Endothelial cell of umbilical vein (primary cell): ENCODE measurements at places on chromosomes 6 and 20.

DNA sequence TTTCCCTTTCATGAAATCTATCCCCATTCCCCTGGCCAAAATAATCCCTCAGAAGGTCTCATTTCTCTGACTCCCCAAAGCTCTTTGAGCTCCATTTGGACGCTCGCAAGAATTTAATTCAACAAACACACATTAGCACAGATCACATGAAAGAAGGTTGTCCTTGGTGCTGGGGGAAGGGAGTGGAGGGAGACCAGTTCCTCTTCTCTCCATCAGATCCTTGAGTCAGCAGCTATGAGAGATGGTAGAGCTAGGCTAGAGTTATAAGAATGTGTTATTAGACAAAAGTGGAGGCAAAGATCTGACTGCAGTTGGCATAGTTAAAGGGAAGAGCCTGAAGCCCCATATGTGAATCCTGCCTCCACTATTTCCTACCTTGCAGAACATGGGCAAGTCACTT, 184.2 kb upstream of the CDYL start:
- H3K27ac ChIP-seq, result no peak overlapping the region
- H3K27me3 ChIP-seq, result no peaks in the 10 kb centered on the region
- no peaks in the 10 kb centered on the region for H3K36me3 ChIP-seq
- no peaks in the 10 kb centered on the region for H3K4me1 ChIP-seq
- DNase-seq, result no peak

GRCh38 chr6:95865857-95866256, 149.9 kb upstream of the FUT9 start:
- no peak overlapping the region for H3K27ac ChIP-seq
- no peaks in the 10 kb centered on the region for H3K4me1 ChIP-seq
- H3K4me3 ChIP-seq, result no peak overlapping the region
- H3K36me3 ChIP-seq, result no peaks in the 10 kb centered on the region
- no peak for DNase-seq
- H3K27me3 ChIP-seq, result no peaks in the 10 kb centered on the region

GRCh38 chr20:64113796-64114355, 6.5 kb upstream of the NPBWR2 start:
- H3K4me1 ChIP-seq, result no peaks in the 10 kb centered on the region
- no peaks in the 10 kb centered on the region for H3K36me3 ChIP-seq
- no peak overlapping the region for H3K4me3 ChIP-seq
- no peaks in the 10 kb centered on the region for H3K27me3 ChIP-seq
- H3K27ac ChIP-seq, result no peak overlapping the region

- no peak for DNase-seq
- H3K27ac ChIP-seq, result no peak overlapping the region
- no peak overlapping the region for H3K4me3 ChIP-seq
Observed at GRCh38 chr6:37893257-37893656, 73.7 kb downstream of the ZFAND3 start.

- H3K27me3 ChIP-seq, result no peaks in the 10 kb centered on the region
- DNase-seq, result no peak
- H3K4me3 ChIP-seq, result no peak overlapping the region
- no peak overlapping the region for H3K27ac ChIP-seq
- H3K36me3 ChIP-seq, result no peaks in the 10 kb centered on the region
Observed at GRCh38 chr20:61370841-61371303, 118.8 kb downstream of the CDH4 start.

DNA sequence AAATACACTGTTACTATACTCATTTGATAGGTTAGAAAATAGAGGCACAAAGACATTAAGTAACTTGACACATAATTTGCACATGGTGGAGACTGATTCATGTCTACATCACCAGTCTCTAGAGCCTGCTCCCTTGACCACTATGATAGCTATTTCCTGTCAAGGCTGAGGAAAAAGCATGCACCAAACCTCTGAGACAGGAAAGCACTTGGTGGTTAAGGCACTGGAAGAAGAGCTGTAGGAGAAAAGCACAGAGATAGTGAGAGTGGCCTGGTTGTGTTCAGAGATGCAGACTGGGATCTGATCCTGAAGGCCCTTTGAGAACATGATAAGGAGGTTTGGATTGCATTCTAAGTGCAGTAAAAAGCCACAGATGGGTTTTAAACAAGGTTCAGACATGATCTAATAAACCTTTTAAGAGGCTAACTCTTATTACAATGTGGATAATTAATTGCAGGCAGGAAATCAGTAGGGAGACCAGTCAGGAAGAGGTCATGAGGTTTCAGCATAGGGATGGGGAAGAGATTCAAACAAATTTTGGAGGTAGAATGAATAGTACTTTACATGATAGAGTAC, 168.9 kb downstream of the PHF3 start:
- no peaks in the 10 kb centered on the region for H3K27me3 ChIP-seq
- H3K4me1 ChIP-seq, result peaks cover 44% of the 10 kb centered on the region
- peak overlapping the region; percentile 28 for H3K27ac ChIP-seq
- H3K36me3 ChIP-seq, result no peaks in the 10 kb centered on the region
- H3K4me3 ChIP-seq, result no peak overlapping the region
- DNase-seq, result peak; percentile 55

GRCh38 chr6:5439749-5440148, 178.4 kb downstream of the FARS2 start:
- no peaks in the 10 kb centered on the region for H3K27me3 ChIP-seq
- no peak overlapping the region for H3K27ac ChIP-seq
- H3K4me3 ChIP-seq, result no peak overlapping the region
- peaks cover 5% of the 10 kb centered on the region for H3K4me1 ChIP-seq
- DNase-seq, result peak; percentile 30
- H3K36me3 ChIP-seq, result no peaks in the 10 kb centered on the region

DNA sequence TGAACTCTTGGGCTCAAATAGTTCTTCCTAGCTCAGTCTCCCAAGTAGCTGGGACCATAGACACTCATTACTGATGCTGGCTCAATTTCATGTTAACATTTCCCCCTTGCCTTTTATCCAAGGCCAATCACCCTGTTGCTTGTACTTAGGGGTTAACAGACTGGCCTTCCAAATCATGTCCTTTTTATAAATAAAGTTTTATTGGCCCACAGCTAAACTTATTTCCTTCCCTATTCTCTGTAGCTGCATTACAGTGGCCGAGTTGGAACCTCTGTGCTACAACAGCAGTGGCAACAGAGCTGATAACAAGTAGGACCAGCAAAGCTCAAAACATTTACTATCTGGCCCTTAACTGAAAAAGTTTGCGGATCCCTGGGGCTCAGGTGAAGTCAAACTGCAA, 109.8 kb downstream of the ZFP64 start:
- no peak overlapping the region for H3K27ac ChIP-seq
- H3K4me1 ChIP-seq, result no peaks in the 10 kb centered on the region
- H3K36me3 ChIP-seq, result peaks cover 11% of the 10 kb centered on the region
- no peaks in the 10 kb centered on the region for H3K27me3 ChIP-seq
- H3K4me3 ChIP-seq, result no peak overlapping the region

- no peak overlapping the region for H3K4me3 ChIP-seq
- peak; percentile 74 for DNase-seq
- no peaks in the 10 kb centered on the region for H3K27me3 ChIP-seq
- peaks cover 33% of the 10 kb centered on the region for H3K4me1 ChIP-seq
- peak overlapping the region; percentile 12 for H3K27ac ChIP-seq
- no peaks in the 10 kb centered on the region for H3K36me3 ChIP-seq
Observed at GRCh38 chr6:91476000-91476399, 889.1 kb upstream of the MAP3K7 start.

GRCh38 chr6:110786271-110786670, 29.0 kb downstream of the CDK19 start:
- no peaks in the 10 kb centered on the region for H3K36me3 ChIP-seq
- H3K27me3 ChIP-seq, result peaks cover 2% of the 10 kb centered on the region
- H3K4me1 ChIP-seq, result no peaks in the 10 kb centered on the region
- H3K27ac ChIP-seq, result no peak overlapping the region
- DNase-seq, result no peak

DNA sequence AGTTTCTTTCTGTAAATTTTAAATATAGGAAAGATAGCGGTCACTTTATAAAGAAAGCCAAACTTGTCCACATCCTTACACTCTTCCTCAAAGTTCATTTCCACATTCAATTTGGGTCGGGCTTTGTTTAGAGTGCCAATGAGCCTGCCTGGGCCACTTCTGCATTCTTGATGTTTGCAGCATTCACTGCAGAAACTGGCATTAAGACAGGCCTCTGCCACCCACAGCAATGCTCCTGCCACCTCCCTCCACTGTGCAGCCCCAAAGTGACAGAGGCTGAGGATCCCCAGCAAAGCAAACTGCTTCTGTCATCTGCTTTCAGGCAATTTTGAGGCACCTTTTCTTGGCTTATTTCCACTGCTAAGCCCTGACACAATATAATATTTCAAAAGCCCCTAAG, 61.2 kb downstream of the TNFAIP3 start:
- no peak overlapping the region for H3K4me3 ChIP-seq
- H3K4me1 ChIP-seq, result peaks cover 6% of the 10 kb centered on the region
- H3K27ac ChIP-seq, result no peak overlapping the region
- no peaks in the 10 kb centered on the region for H3K27me3 ChIP-seq
- no peak for DNase-seq

DNA sequence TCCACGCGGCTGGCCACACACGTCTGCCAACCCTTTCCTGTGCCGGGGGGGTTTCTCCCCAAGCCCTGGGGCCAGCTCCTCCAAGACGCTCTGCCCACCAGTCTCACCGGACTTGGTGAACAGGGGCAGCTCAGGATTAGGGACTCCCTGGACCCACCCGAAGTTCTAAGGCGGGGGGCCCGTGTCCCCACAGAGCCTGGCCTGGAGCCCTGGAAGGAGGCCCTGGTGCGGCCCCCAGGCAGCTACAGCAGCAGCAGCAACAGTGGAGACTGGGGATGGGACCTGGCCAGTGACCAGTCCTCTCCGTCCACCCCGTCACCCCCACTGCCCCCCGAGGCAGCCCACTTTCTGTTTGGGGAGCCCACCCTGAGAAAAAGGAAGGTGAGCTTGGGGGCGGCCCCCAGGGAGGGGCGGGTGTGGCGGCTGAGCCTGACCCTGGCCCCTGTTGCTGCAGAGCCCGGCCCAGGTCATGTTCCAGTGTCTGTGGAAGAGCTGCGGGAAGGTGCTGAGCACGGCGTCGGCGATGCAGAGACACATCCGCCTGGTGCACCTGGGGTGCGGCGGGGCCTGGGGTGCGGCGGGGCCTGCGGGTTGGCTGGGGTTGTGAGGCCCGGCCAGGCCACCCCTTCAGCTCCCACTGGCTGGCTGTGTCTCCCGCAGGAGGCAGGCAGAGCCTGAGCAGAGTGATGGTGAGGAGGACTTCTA, 2.3 kb downstream of the SLC2A4RG start:
- no peaks in the 10 kb centered on the region for H3K27me3 ChIP-seq
- DNase-seq, result no peak
- H3K27ac ChIP-seq, result no peak overlapping the region

- H3K36me3 ChIP-seq, result no peaks in the 10 kb centered on the region
- H3K4me1 ChIP-seq, result peaks cover 21% of the 10 kb centered on the region
- peak overlapping the region; percentile 56 for H3K27ac ChIP-seq
Observed at GRCh38 chr6:12958052-12958706, 241.6 kb downstream of the PHACTR1 start.

- peak; percentile 31 for DNase-seq
- no peaks in the 10 kb centered on the region for H3K36me3 ChIP-seq
- H3K4me3 ChIP-seq, result no peak overlapping the region
- H3K27me3 ChIP-seq, result no peaks in the 10 kb centered on the region
- no peak overlapping the region for H3K27ac ChIP-seq
Observed at GRCh38 chr6:137728386-137729349, 138.4 kb upstream of the TNFAIP3 start.

DNA sequence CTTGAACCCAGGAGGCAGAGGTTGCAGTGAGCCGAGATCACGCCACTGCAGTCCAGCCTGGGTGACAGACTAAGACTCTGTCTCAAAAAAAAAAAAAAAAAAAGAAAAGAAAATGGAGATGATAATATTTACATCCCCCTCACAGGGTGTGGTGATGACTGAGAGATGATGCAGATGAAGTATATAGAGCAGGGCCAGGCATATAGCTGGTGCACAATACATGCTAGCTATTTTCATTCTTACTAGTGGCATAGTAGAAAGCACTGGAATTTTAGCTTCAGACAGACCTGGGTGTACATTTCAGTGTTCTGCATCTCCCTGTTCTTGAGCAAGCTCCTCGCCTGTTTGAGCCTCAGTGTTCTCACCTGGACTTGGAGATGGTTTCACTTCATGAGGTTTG, 36.9 kb downstream of the CEBPB start:
- no peak for DNase-seq
- H3K36me3 ChIP-seq, result no peaks in the 10 kb centered on the region
- no peaks in the 10 kb centered on the region for H3K27me3 ChIP-seq

- H3K4me1 ChIP-seq, result no peaks in the 10 kb centered on the region
- H3K27me3 ChIP-seq, result no peaks in the 10 kb centered on the region
- no peak overlapping the region for H3K27ac ChIP-seq
- peaks cover 54% of the 10 kb centered on the region for H3K36me3 ChIP-seq
- DNase-seq, result no peak
Observed at GRCh38 chr20:37229357-37229756, 32.3 kb downstream of the GHRH start.

DNA sequence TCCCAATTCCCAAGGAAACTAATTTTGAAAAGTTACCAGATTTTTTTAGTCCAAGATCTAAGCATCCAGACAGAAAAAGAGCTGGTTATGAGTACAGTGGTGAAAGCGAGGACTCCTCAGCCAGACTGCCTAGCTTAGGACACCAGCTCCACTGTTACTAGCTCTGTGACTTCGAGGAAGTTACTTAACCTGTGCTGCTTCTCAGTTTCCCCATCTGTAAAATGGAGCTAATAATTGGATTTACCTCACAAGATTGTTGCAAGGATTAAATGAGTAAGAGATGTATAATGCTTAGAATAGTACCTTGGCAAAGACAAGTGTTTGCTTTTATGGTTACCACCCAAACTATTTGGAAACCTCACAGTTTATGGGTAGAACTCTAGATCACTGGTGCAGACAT, 1.1 kb downstream of the NT5DC1 start:
- no peak overlapping the region for H3K4me3 ChIP-seq
- H3K4me1 ChIP-seq, result peaks cover 14% of the 10 kb centered on the region
- no peak overlapping the region for H3K27ac ChIP-seq
- DNase-seq, result no peak
- no peaks in the 10 kb centered on the region for H3K36me3 ChIP-seq
- H3K27me3 ChIP-seq, result peaks cover 3% of the 10 kb centered on the region

- H3K4me3 ChIP-seq, result no peak overlapping the region
- no peaks in the 10 kb centered on the region for H3K4me1 ChIP-seq
- H3K27ac ChIP-seq, result no peak overlapping the region
- DNase-seq, result no peak
- H3K36me3 ChIP-seq, result no peaks in the 10 kb centered on the region
Observed at GRCh38 chr6:90387383-90387775, 90.7 kb upstream of the BACH2 start.

DNA sequence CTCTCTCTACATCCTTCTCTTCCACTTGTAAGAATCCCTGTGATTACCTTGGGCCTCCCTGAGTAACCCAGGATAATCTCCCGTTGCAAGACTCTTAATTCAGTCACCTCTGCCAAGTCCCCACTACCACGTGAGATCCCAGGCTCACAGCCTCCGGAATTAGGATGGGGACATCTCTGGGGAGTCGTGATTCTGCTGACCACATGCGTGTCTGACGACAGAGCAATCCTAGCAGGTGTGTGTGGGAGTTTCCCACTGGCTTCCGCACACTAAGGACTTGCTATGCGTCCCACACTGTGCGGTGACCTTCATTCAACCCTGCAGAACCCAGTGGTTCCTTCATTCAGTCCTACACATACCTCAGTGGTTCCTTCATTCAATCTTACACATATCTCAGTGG, 11.9 kb downstream of the CDH4 start:
- H3K36me3 ChIP-seq, result no peaks in the 10 kb centered on the region
- no peaks in the 10 kb centered on the region for H3K27me3 ChIP-seq
- H3K4me1 ChIP-seq, result no peaks in the 10 kb centered on the region
- no peak for DNase-seq
- H3K27ac ChIP-seq, result no peak overlapping the region

- H3K27ac ChIP-seq, result no peak overlapping the region
- no peaks in the 10 kb centered on the region for H3K36me3 ChIP-seq
- no peaks in the 10 kb centered on the region for H3K27me3 ChIP-seq
- no peak for DNase-seq
Observed at GRCh38 chr20:29427201-29428060, 1830.0 kb upstream of the DEFB115 start.
